ENCODE measurements at places on chromosomes 4 and X. TPM values are rescaled to one million over a fixed set of nuclear protein-coding genes. Genes with fewer than 3 reads are reported as not detected.

The DRD5 gene
- total RNA-seq = not detected

- no peak for DNase-seq
Measured at GRCh38 chrX:48045410-48046311, 25.8 kb downstream of the ZNF630 start.

DNA sequence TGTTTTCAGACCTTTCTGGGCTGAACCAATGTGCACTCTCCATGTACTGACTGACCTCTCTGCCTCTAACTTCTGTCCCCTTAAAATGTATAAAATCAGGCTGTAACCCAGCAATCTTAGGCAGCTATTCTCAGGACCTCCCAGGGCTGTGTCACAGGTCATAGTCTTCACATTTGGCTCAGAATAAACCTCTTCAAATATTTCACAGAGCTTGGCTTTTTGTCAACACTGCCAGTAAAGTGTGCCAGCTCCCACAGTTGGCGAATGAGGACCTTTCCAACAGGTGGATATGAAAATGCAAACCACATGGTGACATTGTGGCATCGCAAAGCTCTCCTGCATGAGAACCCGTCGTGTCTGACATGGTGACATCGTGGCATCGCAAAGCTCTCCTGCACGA lies 76.4 kb downstream of the ACOX3 start:
- peak; percentile 63 for DNase-seq

DNA sequence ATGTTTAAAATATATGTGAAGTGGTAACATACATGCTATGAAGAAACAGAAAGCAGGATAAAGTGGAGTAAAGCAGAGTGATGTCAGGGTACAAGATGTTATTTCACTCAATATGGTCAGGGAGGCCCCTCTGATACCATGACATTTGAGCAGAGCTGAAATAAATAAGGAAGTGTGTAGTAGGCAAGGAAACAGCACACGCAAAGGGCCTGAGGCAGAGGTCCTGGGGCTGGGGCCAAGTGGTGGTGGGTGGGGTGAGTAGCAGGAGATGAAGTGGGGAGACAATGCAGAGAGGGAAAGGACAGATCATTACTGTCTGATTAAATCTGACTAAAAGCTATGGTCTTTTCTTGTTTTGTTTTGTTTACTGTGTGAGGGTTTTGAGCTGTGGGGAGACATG lies 61.1 kb downstream of the FAM13A start:
- DNase-seq = no peak

- no peak for DNase-seq
Measured at GRCh38 chr4:138222046-138222445, 20.1 kb downstream of the SLC7A11 start.

GRCh38 chr4:55092504-55092903 lies 32.9 kb downstream of the KDR start:
- no peak for DNase-seq

The RIBC1 gene
- total RNA-seq = 0.38 TPM

GRCh38 chr4:6362243-6362885 lies 92.7 kb downstream of the WFS1 start:
- no peak for DNase-seq

DNA sequence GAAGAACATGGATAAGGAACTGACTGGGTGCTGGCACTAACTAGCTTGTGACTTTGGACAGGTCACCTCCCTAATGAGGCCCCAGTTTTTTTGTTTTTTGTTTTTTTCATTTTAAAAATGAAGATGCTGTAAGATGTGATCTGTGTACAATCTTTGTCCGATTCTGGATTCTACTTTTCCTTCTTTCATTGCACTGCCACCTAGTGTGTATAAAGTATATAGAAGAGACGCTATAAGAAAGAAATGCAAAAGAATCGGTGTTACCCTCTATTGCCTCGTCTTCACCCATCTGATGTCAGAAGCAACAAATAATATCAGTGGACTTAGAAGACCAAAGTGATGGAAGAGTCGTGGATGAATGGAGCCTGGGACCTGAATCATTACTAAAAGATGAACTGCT lies 58.6 kb upstream of the P2RY10 start:
- DNase-seq = no peak

DNA sequence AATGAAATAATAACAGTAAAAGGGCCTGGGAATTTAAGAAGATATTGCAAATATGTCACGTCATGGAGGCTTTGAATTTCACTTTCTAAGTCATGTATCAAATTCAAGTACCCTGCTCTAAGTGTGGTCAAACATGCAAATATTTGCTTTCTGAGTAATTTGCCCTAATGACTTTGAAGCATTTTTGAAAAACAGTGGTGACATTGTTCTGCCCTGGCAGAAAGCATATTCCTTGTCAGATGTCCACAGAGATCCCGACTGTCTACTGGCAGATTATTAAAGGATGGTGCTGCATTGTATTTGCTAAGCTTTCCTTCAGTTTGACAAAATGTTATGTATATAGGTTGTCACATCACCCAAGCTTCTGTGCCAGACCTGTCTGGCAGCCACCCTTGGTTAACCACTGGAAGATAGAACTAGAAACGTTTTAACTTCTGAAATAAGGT lies 92.5 kb downstream of the ANK2 start:
- no peak for DNase-seq

DNA sequence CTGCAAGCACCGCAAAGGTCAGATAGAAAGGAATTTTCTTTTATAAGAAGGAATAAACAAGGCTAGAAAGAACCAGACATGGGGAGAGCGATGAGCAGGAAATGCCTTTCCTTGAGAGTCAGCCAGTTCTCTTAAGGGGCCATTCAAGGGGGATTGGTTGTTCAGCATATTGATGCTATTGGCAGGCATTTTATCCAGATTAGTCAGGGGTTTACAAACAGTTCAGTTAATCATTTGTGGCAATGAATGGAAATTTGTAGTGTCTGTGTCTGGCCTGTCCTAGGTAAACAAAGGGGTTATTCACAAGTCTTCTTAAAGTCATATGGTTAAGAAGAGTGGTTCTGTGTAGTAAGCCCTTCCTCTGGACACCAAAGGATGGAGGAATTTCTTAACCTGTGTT lies 184.7 kb upstream of the FRMPD4 start:
- no peak for DNase-seq

GRCh38 chr4:34939073-34939472 lies 1305.2 kb downstream of the ARAP2 start:
- DNase-seq = no peak

DNA sequence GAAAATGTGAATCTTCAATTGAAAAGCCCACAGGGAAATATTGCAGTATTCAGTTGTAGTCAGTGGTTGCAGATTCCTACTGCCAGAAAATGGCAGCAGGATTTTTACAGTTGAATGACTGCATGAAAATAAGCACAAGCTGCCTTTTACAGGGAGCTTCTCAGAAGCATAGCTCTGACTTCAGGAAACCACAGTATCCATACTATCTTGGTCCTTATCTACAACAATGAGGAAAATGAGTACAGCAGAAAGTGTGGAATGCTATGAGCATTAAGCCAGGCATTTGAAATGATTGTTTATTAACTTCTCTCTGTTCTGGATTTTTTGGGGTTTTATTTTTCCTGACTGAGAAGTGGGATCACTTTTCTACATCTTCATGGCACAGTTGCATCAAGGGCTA lies 34.6 kb upstream of the PRRG1 start:
- DNase-seq = no peak

- DNase-seq = no peak
Measured at GRCh38 chrX:13223868-13224567, 95.8 kb downstream of the ATXN3L start.

DNA sequence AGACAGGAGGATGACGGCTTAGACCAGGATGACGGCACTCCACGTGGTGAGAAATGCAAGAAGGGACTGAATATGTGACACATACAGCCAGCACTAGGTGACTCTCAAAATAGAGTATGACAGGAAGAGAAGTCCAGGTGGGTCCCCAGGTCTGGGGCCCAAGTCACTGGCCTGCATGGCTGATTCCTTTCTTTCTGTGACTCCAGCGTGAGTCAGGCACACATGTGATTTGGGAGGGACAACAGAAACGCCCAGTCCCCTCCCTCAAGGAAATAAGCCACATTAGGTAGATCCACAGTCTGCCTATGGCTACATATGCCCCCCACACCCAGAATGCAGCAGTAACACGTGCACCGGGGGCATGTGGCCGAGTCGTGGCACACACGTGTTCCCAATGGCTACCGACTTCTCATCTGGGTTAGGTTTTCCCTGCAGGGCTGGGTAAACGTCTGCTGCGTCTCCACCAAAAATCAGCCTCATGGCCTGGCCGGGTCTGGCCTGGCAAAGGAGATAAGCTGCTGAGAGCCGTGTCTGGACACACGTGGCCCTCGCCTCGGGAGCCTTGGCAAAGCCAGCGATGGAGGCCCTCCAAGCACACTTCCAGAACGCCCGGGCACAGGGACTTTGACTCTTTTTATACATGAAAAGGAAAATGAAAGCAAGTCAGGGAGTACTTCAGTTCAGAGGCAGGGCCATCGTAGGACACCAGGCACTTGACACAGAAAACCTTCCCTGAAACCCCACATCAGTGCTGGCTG lies 19.3 kb downstream of the SEL1L3 start:
- peak; percentile 86 for DNase-seq

DNA sequence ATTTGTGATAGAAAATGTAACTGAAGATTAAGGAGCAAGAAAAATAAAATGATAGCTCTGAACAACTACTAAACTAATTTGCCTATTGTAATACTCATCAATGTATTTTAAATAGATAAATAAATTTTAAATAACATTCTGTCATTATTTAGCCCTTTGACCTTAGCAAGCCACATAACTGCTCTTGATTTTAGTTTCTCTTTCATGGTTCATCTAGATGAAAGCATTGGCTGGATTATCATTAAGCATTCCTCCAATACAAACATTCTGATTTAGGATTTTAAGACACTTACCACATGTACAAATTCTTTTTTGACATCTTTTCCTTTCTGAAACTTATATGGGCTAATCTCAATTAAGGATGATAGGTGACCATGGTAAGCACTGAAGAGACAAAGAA lies 8.5 kb downstream of the ETNPPL start:
- no peak for DNase-seq

DNA sequence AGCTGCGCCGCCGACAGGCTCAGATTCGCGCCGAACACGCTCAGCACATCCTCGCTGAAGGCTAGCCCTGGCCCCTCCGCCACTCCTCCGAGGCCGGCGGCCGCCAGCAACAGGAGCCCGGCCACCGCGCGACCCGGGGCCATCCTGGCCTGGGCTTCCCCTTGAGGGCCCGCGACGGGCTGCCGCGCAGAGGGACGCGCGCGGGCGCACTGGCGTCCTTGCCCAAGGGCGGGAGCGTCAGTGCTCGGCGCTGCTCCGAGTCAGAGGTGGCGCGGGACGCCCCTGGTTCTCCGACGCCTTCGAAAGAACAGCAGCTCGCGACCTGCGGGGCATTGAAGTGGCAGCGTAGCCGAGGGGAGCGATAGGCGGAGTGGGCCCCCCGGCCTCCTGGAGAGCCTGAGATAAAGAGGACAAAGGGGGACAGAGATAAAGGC lies 745 bp downstream of the SLC39A8 start:
- peak; percentile 90 for DNase-seq

DNA sequence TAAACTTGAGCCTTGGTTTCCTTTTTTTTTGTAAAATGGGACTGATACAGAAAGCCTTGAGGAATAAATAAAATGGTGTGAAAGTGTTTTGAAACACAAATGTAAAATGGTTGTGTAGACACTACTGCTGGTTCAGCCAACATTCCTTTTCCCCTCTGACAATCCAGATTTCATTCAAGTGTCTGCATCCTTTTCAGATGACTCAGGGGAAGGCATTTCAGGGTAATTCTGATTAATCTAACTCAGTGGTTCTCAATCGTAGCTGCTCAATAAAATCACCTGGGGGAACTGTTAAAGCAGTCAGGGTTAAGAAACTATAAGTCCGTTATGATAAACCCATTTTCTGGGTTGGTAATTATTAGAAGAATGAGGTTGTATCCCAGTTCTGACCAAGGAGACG lies 4.6 kb downstream of the ARHGAP10 start:
- no peak for DNase-seq

- DNase-seq = no peak
Measured at GRCh38 chr4:84644087-84644486, 61.2 kb downstream of the CDS1 start.

DNA sequence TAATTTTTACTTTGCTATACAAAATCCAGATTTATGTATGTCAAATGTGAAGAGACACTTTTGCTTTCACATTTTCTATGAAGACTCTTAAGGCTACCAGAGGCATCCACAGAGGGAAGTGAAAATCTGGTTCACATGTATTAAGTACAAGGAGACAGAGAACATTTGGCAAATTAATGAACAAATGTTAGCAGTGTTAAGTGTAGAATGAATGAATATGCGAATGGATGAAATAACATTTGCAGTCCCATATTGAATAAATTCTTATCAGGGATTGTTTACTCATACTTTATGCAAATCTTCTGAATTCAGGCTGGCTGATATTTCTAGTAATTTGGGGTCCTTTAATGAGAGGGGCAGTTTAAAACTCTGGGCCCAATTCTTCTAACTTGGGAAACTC lies 159.9 kb downstream of the LDB2 start:
- no peak for DNase-seq

GRCh38 chr4:186227221-186227620 lies at the start of gene KLKB1:
KLKB1 (plus strand) TSS chr4:186227507; CDS start chr4:186228196, 689 bp downstream.
- no peak for DNase-seq
